Globus pallidus (tissue), 1 donor: ENCODE measurements at places on chromosomes 16 and 17.
A peak's percentile ranks its signal among the peaks of the same experiment; 100 is the strongest.

- DNase-seq, result no peak
Measured at GRCh38 chr17:48016112-48016511, 21.5 kb downstream of the COPZ2 start.

- DNase-seq, result no peak
Measured at GRCh38 chr17:2690165-2691068, 21.1 kb downstream of the CLUH start.

GRCh38 chr16:67329901-67330300 is 3.3 kb downstream of the LRRC36 start:
- no peak for DNase-seq

DNA sequence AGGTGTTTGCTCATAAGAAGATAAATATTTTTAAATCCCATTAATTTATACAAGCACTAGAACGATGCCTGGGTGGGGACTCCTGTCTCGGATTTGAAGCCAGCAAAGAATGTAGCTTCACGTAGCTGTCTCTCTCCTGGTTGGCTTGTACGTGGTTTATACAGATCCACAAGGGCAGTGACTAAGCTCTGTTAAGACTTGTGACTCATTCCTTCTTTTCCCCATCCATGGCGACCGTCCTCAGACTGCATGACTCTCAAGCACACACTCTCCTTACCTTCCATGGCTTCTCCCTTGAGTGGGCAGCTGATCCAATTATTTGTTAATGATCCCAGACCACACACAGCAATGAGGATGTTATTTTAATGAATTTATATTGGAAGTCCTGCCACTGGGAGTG is 679.7 kb upstream of the SOX9 start:
- no peak for DNase-seq

DNA sequence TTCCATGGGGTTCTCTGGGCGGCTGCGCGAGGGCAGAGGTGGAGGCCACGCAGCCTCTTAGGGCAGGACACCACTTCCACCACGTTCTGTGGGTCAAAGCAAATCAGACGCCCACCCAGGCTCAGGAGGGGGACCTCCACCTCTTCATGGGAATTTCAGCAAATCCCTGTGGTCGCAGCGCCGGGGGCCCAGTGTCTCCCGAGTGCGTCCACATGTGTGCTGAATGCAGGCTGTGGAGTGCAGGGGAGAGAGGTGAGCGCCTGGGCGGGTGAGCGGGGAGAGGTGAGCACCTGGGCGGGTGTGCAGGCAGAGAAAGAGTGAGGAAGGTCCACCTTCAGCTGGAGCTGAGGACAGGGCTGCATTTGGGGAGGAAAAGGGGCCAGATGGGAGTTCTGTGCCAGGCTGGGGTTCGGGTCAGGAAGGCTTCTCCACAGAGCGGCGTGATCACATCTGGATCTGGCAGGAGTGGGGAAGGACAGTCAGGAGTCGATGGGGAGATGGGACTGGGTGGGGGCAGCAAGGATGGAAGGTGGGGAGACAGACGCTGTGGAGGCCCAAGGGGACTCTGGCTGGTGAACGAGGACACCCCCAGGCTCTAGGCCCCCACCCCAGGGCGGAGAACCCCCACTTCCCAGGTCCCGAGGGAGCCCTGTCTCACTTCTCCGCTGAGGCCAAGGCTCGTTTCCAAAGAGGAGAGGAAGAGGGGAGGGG is 36.8 kb upstream of the CBFA2T3 start:
- DNase-seq, result no peak

DNA sequence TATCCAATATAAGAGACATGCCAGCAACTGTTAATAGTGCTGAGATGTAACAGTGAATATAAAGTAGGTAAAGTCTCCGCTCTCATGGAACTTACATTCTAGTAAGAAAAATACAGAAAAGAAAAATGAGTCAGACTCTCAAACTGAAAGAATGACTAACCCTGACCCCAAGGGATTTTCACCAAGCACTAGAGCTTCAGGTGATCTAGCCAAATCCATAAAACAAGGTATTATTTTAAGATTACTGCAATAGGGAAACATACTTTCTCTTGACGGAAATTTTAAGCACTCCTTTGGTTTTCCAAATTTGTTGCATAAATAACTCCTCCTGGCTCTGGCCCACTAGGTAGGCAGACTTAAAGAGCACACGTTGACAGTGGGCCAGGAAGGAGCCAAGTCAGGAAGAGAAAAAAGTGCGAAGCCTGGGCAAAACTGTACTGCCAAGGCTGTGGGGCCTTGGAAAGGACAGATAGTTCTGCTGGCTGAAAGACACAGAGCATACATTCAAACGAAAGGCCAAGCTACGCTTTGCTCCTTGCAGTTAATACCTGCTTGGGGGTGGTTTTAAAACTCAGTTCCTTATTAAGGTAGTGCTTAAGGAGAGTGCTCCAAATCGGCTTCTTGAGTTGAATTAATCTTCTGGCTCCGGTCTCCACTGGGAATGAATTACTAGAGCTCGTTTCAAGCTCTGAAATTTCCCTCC is 1.4 kb downstream of the GOT2 start:
- no peak for DNase-seq

DNA sequence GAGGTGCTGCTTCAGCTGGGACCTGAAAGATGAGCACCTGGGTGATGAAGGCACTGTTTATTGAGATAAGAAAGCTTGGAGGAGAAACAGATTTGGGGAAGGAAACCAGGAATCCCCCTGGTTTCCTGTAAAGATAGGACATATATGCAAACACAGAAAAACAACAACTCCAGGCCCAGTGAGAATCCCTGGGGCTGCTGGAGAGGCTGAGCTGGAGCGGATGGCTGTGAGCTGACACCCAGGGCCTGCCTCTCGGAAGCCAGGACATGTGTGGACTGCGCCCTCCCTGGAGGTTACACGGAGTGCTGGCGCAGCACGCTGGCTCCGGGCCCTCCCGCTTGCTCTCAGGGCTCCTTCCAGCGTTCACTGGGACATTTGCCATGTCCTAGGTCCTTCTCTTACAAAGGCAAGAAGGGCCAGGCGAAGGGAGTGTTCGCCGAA is 57.5 kb downstream of the CYB5B start:
- DNase-seq, result peak; percentile 75

DNA sequence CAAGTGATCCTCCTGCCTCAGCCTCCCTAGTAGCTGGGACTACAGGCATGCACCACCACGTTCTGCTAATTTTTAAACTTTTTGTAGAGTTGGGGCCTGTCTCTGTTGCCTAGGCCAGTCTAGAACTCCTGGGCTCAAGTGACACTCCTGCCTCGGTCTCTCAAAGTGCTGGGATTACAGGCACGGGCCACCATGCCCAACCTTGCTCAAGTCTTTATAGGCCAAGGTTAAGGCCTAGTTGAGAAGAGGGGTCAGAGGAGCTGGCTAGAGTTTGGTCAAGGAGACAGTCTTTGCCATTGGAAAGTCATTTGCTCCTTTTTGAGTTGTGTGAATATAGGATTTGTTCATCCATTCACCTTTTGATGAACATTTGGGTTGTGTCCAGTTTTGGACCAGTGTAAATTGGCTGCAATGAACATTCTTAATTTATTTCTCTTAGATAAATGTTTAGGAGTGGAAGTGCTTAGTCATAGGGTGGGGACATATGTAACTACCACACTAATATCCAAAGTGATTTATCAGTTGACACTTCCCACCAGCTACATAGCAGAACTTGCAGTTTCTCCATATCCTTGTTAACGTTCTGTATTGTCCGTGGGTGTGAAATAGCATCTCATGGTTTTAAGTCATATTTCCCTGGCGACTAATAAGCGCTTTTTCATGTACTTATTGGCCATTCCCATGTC is 30.7 kb upstream of the ARHGAP17 start:
- DNase-seq, result no peak

GRCh38 chr17:49946964-49947584 is 21.9 kb upstream of the DLX4 start:
- DNase-seq, result no peak

- DNase-seq, result no peak
Measured at GRCh38 chr16:11700264-11701029, 32.2 kb downstream of the SNN start.

DNA sequence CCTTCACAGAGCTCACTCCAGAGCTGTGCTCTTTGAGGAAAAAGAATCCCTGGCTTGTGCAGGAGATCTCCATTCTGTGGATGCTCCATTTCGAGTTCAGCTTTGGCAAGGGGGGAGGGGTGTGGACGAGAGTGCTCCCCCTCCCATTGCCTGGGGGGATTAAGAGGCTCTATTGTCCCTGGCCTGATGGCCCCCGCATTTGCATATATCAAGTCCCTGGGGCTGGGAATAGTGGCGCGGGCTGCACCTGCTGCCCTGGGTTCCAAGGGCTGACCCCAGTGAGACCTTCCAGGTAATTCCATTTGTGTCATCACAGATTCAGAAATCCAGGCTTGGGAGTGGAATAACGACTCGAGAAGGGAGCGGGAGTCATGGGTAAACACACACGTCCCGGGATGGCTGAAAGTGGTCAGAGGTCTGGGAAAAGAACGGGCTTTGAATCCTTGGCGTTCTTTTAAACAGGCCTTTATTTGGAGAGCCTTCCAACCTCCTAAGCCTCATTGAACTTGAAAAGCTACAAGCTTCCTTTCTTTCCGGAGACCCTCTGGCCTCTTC is 479.3 kb downstream of the HS3ST3B1 start:
- DNase-seq, result no peak

DNA sequence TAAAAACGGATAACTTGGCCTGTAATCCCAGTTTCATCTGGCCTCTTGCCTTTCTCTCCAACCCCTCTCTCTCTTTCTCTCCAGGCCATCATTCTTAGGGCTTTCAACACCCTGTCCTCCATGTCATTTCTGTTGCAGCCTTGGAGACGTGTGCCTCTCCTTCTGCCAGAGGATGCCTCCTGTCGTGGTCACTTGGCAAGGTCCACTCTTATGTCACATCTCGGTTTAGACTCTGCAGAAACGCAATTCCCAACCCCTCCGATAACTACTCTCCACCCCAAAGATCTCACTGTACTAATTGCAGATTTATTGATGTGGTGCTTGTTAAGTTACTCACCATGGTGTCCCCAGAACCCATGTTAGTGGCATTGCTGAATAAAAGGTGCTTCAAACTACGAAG is 787.3 kb upstream of the RBFOX1 start:
- DNase-seq, result no peak

- peak; percentile 67 for DNase-seq
Measured at GRCh38 chr16:85615852-85616606, 2.9 kb downstream of the GSE1 start.

DNA sequence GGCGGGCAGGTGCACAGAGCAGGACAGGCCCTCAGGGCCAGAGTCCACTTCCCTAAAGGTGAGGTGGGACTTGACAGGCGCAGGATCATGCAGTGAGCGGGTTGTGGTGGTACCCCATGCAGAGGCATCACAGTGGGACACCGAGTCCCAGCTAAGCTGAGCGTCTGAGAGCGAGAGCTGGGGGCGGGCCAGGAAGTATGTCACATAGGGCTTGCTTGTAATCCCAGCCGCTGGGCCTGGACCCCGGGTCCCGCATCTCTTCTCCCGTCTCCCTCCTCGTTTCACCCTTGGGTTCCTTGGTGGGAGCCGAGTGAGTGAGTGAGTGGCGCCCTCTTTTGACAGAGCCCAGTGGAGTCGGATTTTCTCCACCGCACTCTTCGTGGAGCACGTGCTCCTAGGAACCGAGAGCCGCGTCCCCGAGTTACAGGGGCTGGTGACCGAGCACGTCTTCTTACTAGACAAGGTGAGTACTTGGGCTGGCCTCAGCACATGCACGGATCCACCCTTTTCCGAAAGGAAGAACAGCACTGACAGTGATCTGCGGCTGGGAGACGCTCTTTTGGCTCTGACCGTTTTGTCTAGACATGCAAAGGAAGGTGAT is 50.8 kb upstream of the ENDOV start:
- peak; percentile 4 for DNase-seq

- peak; percentile 49 for DNase-seq
Measured at GRCh38 chr17:2336852-2337543, at the start of gene SGSM2. SGSM2 (plus strand) TSS chr17:2337501; CDS start chr17:2337689, 188 bp downstream.

GRCh38 chr16:64749346-64749745 is 372.5 kb downstream of the CDH11 start:
- DNase-seq, result no peak

- no peak for DNase-seq
Measured at GRCh38 chr16:23877107-23878070, 41.6 kb downstream of the PRKCB start.

- no peak for DNase-seq
Measured at GRCh38 chr17:57677301-57677700, 67.8 kb downstream of the CCDC182 start.

DNA sequence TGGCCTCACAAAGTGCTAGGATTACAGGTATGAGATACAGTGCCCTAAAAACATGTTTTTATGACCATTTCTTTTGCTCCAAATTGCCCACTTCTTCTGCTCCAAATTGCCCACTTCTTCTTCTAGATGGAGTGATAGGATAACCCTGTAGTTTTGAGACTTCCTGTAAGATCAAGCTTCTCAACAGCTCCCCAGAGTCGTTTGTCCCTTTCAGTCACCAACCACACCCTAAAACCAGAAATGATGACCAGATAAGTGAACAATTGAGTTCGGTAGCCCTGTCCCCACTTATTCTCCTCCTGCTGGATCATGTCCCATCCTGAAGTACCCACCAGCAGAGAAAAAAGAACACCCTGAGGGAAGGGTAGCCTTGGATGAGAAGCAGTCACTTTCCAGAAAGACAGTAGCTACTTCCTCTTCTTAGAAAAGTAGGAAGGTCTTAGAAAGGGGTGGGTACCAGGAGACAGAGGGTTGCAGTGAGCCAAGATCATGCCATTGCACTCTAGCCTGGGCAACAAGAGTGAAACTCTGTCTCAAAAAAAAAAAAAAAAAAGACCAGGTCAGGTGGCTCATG is 2.5 kb downstream of the ODAD4 start:
- DNase-seq, result peak; percentile 23

- DNase-seq, result no peak
Measured at GRCh38 chr17:73943416-73944110, 259.9 kb upstream of the RPL38 start.

- DNase-seq, result no peak
Measured at GRCh38 chr17:1590029-1590746, 27.6 kb upstream of the PITPNA start.

DNA sequence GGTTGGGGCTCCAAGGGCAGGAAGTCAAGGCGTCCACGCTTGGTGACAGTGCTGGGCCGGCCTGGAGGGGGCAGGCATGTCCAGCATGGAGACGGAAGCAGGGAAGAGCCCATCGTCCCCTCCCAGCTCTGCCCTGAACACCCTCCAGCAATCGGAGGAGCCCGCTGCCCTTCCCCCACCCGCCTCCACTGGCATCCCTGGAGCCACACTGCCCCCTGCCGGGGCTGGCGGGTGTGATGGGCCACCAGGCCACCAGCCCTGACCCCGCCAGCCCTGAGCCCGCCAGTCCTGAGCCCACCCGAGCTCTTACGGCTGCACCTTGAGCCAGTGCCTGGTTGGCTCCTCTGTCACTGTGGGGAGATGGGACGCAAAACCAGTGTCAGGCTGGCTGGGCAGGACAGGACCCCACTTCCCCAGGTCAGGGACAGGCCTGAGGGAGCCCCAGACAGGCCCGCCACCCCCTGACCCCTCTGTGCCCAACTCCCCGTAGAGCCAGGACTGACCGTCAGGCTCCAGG is 4.1 kb upstream of the CDH15 start:
- peak; percentile 51 for DNase-seq

GRCh38 chr17:2368359-2368758 is 31.1 kb downstream of the SGSM2 start:
- no peak for DNase-seq
